Activated CD8-positive, alpha-beta T cell treated with anti-CD3 and anti-CD28 coated beads, Interleukin-2, amount 10 ng/mL, durations not matched to agents 7 days and 5 days (primary cell): ENCODE measurements at places on chromosomes 1 and 21. TPM values are rescaled to one million over a fixed set of nuclear protein-coding genes. Genes with fewer than 3 reads are reported as not detected.

DNA sequence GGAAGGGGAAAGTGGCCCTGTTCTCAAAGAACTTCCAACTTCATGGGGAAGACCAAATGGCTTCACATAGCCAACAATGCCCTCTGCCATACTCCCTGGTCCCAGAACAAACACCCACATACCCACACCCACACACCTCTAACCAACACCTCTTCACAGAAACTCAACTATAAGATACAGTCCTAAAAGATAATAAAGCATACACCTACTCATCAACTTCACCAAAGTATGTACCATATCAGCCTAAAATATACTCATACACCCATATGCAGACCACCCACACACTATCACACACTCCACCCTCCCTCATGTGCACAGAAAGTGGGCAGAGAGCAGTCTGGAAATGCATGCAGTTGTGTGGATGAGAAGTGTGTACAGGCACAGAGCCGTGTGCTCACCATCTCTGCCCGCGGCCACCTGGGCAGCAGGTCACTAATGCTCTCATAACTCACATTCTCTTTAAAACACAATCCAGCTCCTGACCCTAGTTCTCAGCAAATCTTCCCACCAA, 27.7 kb downstream of the IQGAP3 start:
- H3K27ac ChIP-seq = no peak overlapping the region
- H3K4me3 ChIP-seq = no peak overlapping the region
- H3K36me3 ChIP-seq = peaks cover 42% of the 10 kb centered on the region
- H3K27me3 ChIP-seq = no peaks in the 10 kb centered on the region
- H3K4me1 ChIP-seq = peaks cover 3% of the 10 kb centered on the region

- H3K4me3 ChIP-seq = no peak overlapping the region
- H3K27me3 ChIP-seq = no peaks in the 10 kb centered on the region
- H3K27ac ChIP-seq = no peak overlapping the region
- H3K4me1 ChIP-seq = peaks cover 25% of the 10 kb centered on the region
- peaks cover 28% of the 10 kb centered on the region for H3K36me3 ChIP-seq
These were observed 3.1 kb upstream of the YRDC start for GRCh38 chr1:37811027-37811655.

DNA sequence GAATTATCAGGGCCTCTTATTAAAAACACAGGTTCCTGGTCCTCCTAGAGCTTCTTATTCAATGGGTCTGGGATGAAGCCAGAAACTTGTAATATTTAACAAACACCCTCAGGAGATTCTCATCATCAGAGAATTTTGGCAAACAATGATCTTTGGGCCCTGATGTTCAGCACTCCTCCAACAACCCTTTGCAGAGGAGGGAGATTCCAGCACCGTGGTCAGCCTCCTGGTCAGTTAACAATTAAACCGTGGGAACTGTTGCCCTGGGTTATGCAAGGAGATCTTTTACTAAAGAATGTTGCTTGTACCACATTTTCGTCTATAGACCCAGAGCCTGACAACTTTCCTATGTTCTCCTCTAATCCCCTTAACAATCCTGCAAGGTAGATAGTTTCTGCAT, 294.4 kb downstream of the PLPP3 start:
- no peak for DNase-seq
- H3K4me1 ChIP-seq = no peaks in the 10 kb centered on the region
- H3K27me3 ChIP-seq = no peaks in the 10 kb centered on the region
- H3K27ac ChIP-seq = no peak overlapping the region
- no peaks in the 10 kb centered on the region for H3K36me3 ChIP-seq

DNA sequence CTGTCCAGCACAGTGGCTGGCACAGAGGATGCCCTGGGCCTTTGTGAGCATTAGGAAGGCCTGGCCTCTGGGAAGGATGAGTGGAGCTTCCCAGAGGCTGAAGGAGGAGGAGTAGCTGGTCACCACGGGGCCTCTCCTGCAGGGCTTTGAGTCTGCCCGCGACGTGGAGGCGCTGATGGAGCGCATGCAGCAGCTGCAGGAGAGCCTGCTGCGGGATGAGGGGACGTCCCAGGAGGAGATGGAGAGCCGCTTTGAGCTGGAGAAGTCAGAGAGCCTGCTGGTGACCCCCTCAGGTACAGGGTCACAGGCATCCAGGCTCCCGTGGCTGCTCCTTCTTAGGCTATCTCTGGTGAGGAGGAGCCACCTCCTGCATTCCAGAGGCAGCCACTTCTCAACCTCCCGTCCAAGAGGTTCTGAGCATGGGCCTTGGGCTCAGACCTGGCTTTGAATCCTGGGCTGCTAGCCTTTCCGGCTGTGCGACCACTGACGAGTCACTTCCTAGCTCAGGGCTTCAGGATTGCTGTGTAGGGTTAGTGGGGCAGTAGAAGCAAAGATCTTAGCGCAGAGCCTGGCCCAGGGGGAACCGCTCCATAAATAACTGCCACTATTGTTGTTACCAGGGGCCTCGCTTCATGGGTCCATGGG, 14.0 kb downstream of the SESN2 start:
- peaks cover 28% of the 10 kb centered on the region for H3K36me3 ChIP-seq
- DNase-seq = no peak
- H3K27me3 ChIP-seq = no peaks in the 10 kb centered on the region

GBP2 gene
- total RNA-seq = 95.8 TPM

HIVEP3 gene
- 11.8 TPM for total RNA-seq

TMEM61 gene
- not detected for total RNA-seq

ANKRD34A gene
- total RNA-seq = 1.8 TPM

COL8A2 gene
- total RNA-seq = 0.08 TPM
